Cardiac septum (tissue), 1 donor: ENCODE measurements at places on chromosomes 5 and 9. TPM values are rescaled to one million over a fixed set of nuclear protein-coding genes. Genes with fewer than 3 reads are reported as not detected.

TOR1A gene
- total RNA-seq = 14.0 TPM

- DNase-seq = no peak
Measured at GRCh38 chr5:83107692-83108420, 30.5 kb downstream of the XRCC4 start.

DNA sequence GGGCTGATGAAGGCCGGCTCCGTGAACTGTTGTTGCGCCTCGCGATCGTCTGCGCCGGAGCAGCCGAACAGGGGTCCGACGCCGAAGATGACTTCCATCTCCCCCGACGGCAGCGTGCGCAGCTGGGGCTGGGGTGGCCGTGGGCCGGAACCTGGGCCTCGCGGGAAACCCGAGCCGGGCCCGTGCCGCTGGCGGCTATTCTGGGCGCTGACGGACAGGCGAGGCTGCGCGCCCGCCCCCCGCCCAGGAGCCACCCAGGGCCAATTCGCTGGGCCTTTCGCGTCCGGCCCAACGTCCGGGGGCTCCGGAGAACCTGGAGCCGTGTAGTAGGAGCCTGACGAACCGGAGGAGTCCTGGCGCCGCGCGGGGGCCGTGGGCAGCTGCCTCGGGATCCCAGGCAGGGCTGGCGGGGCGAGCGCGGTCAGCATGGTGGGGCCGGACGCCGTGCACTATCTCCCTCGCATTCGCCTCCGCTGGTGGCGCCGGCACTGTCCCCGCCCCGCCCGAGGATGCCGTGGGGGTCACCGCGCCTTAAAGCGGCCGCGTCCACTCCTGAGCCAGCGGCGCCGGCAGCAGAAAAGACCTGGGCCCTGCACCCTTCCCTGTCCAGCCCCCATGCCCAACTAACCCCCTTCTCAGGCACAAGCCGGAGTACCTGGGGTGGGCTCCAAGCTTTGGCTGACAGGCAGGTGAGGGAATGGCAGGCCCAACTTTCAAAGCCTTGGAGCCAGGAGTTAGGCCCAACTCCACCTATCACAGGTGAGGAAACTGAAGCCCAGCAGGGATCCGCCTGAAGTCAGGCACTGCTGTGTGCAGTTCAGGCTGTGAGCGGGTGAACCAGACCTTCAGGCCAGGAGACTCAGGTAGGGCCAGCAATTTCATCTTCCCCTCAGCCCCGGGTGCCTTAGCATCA is at the start of gene PROB1:
Gene PROB1 (minus strand): TSS at position 451 of the 913 bp plus-strand sequence. CDS start 23 bp downstream, at position 428.
- DNase-seq = peak; percentile 87

DNA sequence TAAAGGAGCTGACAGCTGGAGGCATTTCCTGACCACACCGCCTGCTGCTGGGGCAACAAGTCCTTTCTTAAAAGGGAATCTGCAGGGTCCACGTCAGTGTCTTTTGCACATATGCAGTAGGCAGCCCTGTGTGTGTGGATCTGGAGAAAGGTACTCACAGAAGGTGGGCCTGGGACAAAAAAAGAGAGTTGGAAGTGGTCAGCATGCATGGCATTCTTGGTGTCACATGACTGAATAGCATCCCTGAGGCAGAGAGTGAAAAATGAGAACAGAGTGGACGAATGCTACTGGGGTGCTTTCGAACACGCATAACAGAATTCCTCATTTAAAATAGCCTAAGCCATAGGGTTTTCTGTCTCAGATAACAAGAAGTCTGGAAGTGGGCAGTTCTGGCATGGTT is 47.0 kb downstream of the DNAJC21 start:
- DNase-seq = no peak

DNA sequence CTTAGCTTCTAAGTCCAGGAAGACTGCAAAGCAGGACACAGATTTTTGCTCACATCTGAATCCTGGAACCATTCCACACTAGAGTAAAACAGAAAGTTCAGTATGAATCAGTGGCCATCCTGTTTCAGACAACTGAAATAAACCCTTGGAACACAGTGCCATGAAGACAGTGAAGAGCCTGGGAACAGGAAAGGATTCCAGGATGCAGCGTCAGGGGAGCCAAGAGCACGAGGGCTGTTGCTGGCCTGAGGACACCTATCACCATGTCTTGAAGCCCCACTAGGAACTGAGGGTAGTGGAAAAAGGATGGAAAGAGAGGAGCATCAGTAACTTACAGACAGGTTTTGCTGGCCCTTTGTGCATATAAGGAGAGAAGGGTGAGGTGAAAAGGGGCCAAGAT is 115.3 kb upstream of the FSTL4 start:
- no peak for DNase-seq

DND1 gene
- 0.48 TPM for total RNA-seq

- DNase-seq = no peak
Measured at GRCh38 chr5:170520372-170520771, 16.6 kb downstream of the KCNIP1 start.

DNA sequence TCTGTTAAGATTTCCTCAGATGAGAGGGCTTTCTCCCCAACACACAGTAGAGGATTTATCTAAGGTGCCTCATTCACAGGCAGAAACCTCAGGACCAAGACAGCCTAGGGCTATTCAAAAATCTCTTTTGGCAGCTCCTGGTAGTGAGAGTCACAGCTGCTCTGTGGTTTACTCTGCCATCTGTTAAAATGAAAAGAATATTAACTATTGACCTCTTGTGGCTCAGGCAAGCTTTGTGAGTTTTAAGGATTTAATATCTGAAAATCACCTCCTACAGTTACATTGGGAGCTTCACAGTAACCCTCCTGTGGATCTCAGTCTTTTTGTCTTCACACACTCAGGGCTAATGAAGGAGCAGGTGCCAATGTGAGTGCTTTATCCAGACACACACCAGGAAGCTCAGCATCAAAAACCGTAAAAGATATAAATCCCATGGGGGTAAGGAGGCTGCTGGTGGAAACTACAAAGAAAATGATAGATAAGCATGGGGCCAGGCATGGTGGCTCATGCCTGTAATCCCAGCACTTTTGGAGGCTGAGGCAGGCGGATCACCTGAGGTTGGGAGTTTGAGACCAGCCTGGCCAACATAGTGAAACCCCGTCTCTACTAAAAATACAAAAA is 29.7 kb downstream of the PPP1R2B start:
- no peak for DNase-seq

DNA sequence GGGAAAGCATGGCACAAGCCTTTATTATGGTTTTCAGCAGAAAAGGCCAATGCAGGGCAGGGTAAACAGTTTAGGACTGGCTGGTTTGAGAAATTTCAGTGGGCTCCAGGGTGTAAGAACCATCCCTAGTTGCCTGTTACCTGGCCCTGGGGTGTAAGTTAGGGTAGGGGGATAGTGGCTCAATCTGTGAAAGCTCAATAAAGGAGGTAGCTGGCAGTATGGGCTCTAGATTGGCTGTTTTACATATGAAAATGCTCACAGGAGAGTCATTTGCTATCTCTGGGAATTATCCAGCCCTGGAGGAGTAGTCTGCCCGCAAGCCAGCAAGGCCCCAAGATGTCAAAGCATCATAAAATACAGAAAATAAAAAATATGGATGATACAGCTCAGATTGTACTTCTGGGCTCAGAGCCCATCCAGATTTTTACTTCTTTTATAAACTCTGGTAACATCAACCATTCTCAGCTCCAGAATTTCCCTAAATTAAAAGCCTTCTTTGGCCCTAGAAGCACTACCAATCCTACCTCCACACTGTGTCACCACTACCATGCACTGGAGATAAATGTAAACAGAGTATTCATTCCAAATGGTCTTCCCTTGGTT is 31.1 kb downstream of the SSBP2 start:
- no peak for DNase-seq

DNA sequence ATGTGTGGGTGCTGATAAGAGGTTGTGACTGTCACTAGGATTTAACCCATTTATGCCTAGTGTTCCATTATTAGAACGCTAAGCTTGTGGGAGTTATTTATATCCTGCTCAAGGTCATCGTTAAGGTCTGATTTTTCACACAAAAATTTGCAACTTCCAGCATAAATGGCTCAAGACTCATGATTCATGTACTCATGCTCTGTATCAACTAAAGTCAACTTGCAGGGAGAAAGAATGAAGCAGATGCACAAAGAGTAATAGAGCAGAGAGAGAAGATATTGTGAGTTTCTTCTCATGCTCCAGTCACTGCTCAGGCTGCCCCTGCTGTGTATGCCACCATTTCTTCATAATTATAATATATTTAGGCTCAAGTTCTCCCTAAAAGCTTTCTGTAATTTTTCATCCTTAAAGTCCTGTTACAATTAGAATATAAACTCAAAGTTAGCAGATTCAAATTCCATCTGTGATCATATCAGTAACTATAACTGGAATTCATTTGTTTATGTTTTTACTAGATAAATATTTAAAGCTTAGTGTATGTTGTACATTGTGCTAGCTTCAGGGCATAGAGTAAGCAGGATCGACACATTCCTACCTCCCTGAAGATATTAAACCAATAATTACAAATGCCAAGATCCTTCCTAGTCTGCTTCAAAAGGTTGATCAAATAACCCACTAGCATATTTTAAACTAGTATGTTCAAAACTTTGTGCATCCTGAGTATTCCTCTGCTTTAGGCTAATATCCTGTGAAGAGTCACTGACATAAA is 136.7 kb downstream of the NUDT12 start:
- DNase-seq = no peak

- DNase-seq = no peak
Measured at GRCh38 chr9:121674952-121675351, 23.5 kb downstream of the DAB2IP start.

DNA sequence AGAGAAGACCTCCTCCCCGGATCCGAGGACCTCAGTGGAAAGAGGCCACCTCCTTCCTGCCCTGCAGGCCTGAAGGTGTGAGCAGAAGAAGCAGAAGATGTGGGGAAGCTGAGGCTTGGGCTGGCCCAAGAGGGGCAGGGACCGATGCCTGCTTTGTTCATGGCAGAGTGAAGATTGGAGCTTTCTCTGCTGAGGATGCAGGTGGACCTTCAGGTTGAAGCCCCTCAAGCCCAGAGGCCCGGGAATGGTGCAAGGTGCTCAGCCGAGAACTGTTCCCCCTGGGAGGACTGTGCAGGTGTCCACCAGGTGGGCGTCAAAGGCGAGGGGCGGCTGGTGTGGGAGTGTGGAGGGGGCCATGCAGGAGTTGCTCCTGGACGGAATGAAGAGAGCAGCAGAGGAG is 277.9 kb upstream of the IRX2 start:
- no peak for DNase-seq

TNC gene
- 26.4 TPM for total RNA-seq

DNA sequence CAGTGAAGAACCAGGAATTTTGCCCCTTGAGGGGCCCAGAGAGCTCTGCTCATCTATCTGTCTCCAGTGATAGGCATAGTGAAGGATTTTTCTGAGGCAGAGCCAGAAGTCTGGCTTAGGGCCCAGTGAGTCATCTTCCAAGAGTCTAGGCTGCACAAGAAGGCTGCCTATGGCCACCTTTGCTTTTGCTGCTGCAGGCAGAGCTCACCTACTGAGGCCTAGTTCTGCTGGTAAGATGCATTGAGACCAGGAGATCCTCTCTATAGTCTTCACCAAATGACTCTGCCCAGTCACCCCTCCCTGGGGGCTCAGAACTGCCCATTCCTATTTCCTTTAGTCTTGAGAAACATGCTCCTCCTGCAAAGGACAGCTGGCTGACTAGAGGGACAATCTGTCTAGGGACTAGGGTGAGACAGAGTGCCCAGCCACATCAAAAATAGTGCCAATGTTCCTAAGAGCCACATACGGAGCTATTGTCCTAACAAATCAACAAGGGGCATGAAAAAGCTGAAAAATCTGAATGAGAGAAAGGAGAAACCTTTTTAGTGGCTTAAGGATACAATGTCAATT is 40.3 kb upstream of the CDKN2AIPNL start:
- DNase-seq = peak; percentile 72

TMEM245 gene
- 73.7 TPM for total RNA-seq

CDH9 gene
- total RNA-seq = not detected

GRCh38 chr5:90528601-90529193 is 687 bp downstream of the LYSMD3 start:
- no peak for DNase-seq

NEUROG1 gene
- not detected for total RNA-seq

GRCh38 chr9:123812984-123813383 is 116.9 kb downstream of the DENND1A start:
- no peak for DNase-seq

SURF6 gene
- 14.2 TPM for total RNA-seq

LCNL1 gene
- total RNA-seq = 5.9 TPM

DNA sequence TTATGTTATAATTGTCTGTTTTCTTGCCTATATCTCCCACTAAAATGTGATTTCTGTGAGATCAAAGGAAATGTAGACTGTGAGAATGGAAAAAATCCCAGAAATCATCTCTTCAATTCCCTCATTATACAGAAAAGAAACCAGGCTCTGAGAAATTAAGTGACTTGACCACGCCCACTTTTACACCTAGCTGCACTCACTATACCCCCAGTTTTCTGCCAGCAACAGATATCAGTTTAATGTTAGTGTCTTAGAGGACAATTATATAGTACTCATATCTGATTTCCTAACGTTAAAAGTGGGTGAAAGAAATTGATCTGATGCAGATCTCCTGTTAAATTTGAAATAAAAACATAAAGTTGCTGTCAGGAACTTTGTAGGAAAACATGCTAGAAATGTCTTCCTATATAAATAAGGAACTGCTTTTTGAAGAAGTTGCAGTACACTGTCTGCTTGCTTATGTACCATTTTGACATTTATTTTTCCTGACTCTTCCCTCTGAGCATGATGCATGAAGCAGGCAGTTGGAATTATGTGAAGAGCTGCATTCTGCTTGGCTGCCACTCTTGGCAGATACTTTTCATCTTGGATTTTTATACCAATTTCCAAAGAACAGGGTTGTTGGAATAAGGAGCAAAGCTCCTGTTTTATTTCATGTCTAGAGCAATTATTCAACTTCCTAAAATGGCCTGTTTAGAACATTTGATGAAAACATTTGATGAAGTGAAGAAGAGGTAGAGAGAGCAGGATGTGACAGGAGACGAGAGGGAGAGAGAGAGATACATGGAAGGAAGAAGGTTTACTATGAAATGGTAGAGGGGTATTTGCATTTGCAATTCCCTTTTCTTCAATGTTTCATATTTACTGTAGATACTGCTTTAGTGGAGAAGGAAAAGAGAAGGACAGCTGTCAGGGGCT is 57.3 kb upstream of the RICTOR start:
- DNase-seq = no peak

HACD4 gene
- 0.65 TPM for total RNA-seq

AGXT2 gene
- total RNA-seq = not detected

DNA sequence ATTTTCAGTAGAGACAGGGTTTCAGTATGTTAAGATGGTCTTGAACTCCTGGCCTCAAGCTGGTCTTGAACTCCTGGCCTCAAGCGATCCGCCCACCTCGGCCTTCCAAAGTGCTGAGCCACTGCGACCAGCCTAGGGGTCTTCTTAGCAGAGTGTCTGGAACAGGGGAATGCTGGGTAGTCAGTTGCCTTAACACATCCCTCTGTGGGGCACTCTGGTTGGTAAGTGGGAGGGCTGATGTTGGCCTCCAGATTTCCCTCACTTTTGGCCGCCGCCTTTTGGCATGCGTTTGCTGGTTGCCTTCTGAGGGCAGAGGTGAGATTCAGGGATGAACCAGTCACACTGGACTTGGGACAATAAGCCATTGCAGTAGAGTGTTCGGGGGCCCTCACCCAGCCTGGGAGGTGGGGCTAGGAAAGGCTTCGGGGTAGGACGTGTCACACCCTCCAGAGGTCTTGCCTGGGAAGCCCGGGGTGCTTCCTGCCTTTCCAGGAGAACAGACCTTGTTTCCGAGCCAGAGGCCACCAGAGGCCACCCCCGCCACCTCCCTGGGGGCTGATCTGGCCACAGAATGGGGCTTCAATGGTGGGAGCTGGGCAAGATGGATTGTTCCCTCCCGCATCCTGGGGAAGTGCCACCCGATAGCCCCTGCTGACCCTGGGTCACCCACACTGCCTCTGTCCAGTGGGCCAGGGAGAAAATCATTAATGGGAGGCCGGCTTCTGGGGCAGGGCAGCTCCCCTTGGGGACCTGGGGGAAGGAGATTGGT is 13.3 kb downstream of the FGF18 start:
- peak; percentile 65 for DNase-seq
